ENCODE measurements at places on chromosomes 1 and 21.
A peak's percentile ranks its signal among the peaks of the same experiment; 100 is the strongest.

DNA sequence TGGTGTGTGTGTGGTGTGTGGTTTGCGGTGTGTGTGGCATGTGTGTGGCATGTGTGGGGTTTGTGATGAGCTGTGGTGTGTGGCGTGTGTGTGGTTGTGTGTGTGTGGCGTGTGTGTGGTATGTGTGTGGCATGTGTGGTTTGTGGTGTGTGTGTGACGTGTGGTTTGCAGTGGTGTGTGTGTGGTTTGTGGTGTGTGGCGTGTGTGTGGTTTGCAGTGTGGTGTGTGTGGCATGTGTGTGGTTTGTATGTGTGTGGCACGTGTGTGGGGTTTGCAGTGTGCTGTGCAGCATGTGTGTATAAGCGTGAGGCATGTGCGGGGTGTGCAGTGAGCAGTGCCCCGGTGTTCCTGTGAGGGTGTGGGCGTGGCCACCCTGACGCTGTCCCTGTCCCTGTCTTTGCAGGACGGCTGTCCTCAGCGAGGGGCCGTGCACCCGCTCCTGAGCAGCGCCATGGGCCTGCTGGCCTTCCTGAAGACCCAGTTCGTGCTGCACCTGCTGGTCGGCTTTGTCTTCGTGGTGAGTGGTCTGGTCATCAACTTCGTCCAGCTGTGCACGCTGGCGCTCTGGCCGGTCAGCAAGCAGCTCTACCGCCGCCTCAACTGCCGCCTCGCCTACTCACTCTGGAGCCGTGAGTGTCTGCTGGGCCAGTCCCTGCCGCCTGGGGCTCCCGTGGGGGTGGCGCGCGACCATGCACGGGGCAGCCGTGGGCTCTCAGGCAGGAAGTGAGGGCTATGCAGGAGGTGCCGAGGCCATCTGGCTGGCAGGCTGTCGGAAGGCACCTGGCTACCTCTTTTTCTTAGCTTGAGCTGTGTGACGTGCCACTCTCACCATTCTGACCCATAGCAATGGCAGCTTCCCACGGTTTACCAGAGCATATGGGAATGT, 52.6 kb upstream of the TRAPPC10 start:
- DNase-seq, result no peak

DNA sequence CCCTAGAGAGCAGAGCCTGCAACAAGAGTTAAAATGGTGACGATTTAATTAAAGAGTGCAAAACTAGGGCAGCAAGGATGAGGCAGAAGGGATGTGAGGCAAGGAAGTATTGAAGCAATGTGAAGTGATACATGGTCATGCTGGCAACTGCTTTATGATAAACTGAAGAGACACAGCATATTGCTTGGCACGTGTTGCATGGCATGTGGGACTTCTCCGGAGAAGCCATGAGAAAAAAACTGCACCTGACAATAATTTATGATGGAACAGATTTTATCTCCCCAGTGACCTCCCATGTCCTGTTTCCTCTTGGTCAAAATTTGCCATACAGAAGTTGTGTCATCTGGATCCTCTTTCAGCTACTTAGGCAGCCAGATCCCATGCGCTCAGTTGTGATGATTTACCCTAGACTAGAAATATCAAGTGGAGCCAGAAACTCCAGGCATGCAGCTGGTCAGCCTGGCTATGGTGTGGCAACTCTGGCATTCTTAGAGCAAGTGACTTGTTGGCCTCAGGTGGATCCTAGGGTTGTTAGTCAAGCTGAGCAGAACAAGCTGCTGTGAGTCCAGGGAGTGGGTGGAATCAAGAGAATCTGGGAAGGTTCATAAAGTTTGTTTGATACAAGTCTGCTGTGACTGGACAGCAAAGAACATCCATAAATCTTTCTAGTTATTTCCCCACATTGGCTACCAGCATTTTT, 611.4 kb upstream of the USP24 start:
- DNase-seq, result no peak

GRCh38 chr1:21763694-21764419, 19.1 kb downstream of the USP48 start:
- no peak for DNase-seq

- no peak for DNase-seq
Measured at GRCh38 chr1:192639607-192640368, 3.8 kb downstream of the RGS13 start.

GRCh38 chr1:175576865-175577264, 166.5 kb downstream of the TNR start:
- DNase-seq, result no peak

GRCh38 chr1:204151552-204152309, at the start of gene ETNK2:
Gene ETNK2, minus strand, starts transcription at chr1:204152044. Its CDS starts 192 bp downstream, at chr1:204151852.
- DNase-seq, result peak; percentile 43

DNA sequence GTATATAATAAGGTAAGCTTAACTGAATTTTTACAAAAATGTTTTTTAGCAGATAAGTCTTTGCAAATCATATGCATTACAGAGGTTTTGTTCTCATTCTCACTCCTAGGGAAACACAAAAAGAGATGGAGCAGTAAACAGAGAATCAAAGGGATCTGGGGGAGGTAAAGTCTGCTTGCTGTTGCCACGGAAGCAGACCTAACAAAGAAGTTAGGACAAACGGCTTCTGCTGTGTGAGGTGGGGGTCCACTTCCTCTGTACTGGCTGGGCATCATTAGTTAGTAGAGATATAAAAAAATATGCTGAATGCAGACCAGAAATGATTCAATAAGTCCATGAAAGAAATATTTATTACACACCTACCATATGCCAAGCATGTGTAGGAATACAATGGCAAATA, 34.2 kb downstream of the GJA5 start:
- DNase-seq, result no peak

GRCh38 chr1:7579016-7579415, 192.1 kb upstream of the VAMP3 start:
- DNase-seq, result no peak

- no peak for DNase-seq
Measured at GRCh38 chr1:226973371-226973897, 33.3 kb downstream of the COQ8A start.

DNA sequence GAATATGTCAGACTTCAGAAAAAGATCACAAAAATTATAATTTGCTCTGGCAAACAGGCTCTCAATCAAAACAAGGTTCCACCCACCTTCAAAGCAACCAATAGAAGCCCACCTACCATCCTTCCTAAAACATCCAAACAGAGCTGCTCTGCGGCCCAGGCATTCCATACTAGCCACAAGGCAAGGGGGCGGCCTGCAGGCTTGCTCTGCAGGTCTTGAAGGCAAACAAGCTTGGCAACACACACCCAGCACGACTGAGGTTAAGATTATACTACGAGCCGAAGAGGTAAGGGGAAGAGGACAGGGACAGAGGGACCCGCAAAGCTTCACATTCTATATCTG, 207.3 kb downstream of the SLC45A1 start:
- no peak for DNase-seq
